Immature natural killer cell (primary cell): ENCODE measurements at places on chromosomes 13 and 19. TPM values are rescaled to one million over a fixed set of nuclear protein-coding genes. Genes with fewer than 3 reads are reported as not detected.

GRCh38 chr19:46635920-46636761 is at the start of gene GNG8:
TSS of gene GNG8 (minus strand) at chr19:46636202. CDS start at chr19:46634682, 1,520 bp downstream.
- H3K36me3 ChIP-seq = no peaks in the 10 kb centered on the region
- H3K4me1 ChIP-seq = peaks cover 11% of the 10 kb centered on the region
- H3K4me3 ChIP-seq = peak within 1 kb of the TSS; percentile 44

DNA sequence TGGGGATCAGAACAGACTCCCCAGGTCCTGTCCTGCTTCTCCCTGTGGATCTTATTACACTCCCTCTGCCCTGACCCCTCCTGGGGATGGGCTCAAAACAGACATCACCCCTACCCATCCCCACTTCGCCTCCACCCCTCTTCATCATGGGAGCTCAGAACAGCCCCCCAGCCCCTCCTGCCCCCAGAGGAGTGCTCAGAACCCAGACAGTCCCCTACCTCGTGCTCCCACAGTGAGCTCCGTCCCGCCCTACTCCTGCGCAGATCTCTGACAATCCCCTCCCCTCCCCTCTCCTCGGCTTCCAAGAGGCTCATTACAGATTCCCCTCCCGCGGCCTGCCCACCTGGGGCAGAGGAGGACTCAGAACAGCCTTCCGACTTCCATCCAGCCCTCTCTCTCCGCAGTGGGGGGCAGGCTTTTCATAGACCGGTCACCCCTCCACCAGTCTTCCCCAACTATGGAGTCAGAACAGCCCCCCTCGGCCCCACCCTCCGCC is 6.1 kb downstream of the NXNL1 start:
- peaks cover 15% of the 10 kb centered on the region for H3K27me3 ChIP-seq
- H3K27ac ChIP-seq = no peak overlapping the region
- H3K36me3 ChIP-seq = peaks cover 3% of the 10 kb centered on the region
- H3K4me1 ChIP-seq = peaks cover 11% of the 10 kb centered on the region
- no peak overlapping the region for H3K4me3 ChIP-seq

GRCh38 chr13:46039411-46040182 is 12.9 kb downstream of the ZC3H13 start:
- peaks cover 25% of the 10 kb centered on the region for H3K4me1 ChIP-seq
- H3K27ac ChIP-seq = no peak overlapping the region
- DNase-seq = no peak
- H3K4me3 ChIP-seq = no peak overlapping the region

- no peaks in the 10 kb centered on the region for H3K36me3 ChIP-seq
- no peak overlapping the region for H3K27ac ChIP-seq
- no peak overlapping the region for H3K4me3 ChIP-seq
These were observed 39.3 kb upstream of the IGFL1 start for GRCh38 chr19:46189971-46190888.

DNA sequence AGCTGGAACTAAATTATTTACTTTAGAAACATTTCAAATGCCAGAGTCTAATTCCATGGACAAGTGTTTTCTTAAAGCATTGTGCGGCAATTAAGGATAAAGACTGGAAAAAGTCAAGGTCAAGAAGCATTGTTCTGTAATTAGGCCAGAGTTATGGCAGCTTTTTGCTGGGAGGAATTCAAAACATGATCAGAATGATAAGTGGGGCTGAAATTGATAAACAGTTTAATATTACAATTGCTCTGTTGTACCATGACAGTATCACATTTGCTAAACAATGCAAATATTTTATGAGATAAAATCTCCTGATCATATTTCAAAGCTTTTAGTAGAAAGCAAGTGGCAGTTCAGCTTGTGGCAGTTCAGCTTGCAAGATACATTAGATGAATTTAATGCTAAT is 513.7 kb downstream of the GPC6 start:
- DNase-seq = no peak
- no peaks in the 10 kb centered on the region for H3K4me1 ChIP-seq
- H3K27ac ChIP-seq = no peak overlapping the region

GRCh38 chr19:2057484-2058469 is 6.7 kb upstream of the MKNK2 start:
- peak overlapping the region; percentile 40 for H3K27ac ChIP-seq
- no peaks in the 10 kb centered on the region for H3K36me3 ChIP-seq
- H3K4me1 ChIP-seq = peaks cover 37% of the 10 kb centered on the region
- no peak for DNase-seq
- H3K4me3 ChIP-seq = peak overlapping the region; percentile 51

GRCh38 chr13:33111414-33112110 is 95.3 kb downstream of the KL start:
- H3K27me3 ChIP-seq = no peaks in the 10 kb centered on the region
- H3K4me1 ChIP-seq = no peaks in the 10 kb centered on the region
- H3K4me3 ChIP-seq = no peak overlapping the region
- DNase-seq = no peak
- no peak overlapping the region for H3K27ac ChIP-seq
- no peaks in the 10 kb centered on the region for H3K36me3 ChIP-seq

DNA sequence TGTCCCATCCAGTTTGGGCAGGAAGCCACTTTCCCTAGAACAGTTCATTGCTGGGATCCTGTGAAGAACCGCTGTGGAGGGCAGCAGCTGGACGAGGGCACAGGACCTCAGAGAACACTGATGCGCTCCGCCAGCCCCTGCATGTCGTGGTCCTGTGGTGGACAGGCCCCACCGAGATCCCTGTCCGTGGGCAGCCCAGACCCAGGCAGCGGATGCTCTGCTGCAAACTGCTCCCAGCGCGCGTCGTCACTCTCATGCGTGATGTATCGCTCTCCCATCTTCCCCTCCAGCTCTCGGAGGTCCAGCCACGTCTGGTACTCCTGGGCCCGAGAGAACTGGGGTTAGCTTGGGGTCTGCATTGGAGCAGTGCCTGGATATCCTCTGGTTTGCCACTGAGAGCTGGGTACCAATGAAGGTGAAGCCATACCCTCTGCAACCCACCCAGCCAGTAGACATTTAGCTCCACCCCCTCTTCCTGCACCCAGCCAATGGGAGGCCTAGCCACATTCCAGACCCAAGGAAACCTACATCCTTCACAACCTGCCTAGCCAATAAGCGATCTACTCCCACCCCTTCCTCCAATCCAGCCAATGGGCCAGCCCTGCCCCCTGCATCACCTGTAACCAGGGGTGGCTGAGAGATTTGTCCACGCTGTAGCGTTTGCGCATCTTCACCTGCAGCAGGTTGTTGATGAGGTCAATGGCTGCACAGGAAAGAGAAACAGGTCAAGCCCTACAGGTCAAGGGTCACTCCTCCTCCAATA is 13.6 kb upstream of the DACT3 start:
- peak overlapping the region; percentile 57 for H3K27ac ChIP-seq
- H3K36me3 ChIP-seq = peaks cover 3% of the 10 kb centered on the region
- no peak for DNase-seq
- H3K27me3 ChIP-seq = no peaks in the 10 kb centered on the region
- H3K4me3 ChIP-seq = no peak overlapping the region

Gene MFSD12
- 25.6 TPM for polyA plus RNA-seq

Gene YJU2
- 42.4 TPM for polyA plus RNA-seq
